ENCODE measurements at places on chromosomes 13 and 19.

GRCh38 chr13:97234236-97234635 is 12.1 kb downstream of the MBNL2 start:
- DNase-seq = no peak

DNA sequence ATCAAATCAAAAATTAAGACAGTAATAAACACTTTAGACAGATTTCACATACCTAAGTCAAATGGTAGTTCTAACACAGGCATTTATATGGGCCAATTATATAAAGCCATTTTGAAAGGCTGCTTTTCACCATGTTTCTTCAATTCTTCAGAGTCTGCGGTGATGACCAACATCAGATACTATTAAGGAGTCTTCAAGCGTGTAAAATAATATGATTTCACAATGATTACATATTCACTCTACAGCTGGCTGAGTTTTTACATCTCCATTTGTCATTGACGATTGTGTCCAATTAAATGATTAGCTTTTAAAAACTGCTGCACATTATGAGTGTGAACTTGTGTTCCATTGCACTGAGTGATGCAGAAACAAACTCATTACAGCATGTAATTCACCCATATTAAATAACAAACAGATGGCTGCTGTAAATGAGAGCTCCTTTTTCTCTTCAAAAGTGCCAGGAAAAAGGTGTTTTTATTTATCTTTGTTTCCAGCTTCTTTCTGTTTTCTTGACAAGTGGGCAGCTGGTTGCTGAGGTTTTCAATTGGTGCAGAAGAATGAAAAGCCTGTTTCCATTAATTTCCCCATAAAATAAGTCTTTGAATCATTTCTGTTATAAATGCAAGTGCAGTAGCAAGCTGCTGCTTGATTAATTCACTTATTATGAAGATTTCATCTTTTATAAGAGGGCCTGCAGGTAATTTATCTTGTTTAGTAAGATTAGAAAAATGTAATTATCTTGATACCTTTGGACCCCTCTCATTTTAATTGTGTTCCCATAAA is 676.1 kb upstream of the KLHL1 start:
- DNase-seq = no peak

DNA sequence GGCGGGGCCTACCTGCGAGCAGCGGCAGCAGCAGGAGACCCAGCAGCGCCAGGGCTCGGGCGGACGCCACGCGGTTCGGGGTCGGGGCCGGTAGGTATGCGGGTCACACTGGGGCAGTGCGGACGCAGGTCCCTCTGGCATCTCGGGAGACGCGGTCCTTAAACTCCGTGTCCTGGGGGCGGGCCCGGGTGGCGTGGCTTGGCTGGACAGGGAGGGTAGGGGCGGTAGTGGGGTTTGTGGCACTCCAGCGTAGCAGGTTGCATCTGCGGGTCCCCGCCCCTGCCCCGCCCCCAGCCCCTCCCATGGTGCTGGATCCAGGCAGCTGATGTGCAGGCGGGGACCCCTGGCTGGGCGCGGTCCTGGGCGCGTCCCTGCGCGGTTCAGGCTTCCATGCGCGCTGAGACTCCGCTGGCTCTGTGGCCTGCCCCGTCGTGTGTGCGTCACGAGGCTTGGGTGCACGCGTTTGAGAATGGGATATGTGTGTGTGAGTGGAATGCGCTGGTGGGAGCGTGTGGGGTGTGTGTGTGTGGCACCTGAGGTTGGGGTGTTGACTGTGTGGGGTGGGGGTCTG is 96.1 kb downstream of the WTIP start:
- no peak for DNase-seq

- peak; percentile 64 for DNase-seq
These were observed 1666.0 kb downstream of the EFNB2 start for GRCh38 chr13:104869501-104869900.

- DNase-seq = no peak
These were observed 57.8 kb downstream of the MBNL2 start for GRCh38 chr13:97279913-97280312.

- no peak for DNase-seq
These were observed 36.9 kb upstream of the STARD13 start for GRCh38 chr13:33322543-33322809.

- no peak for DNase-seq
These were observed 5.9 kb upstream of the SLC7A10 start for GRCh38 chr19:33231511-33231910.

DNA sequence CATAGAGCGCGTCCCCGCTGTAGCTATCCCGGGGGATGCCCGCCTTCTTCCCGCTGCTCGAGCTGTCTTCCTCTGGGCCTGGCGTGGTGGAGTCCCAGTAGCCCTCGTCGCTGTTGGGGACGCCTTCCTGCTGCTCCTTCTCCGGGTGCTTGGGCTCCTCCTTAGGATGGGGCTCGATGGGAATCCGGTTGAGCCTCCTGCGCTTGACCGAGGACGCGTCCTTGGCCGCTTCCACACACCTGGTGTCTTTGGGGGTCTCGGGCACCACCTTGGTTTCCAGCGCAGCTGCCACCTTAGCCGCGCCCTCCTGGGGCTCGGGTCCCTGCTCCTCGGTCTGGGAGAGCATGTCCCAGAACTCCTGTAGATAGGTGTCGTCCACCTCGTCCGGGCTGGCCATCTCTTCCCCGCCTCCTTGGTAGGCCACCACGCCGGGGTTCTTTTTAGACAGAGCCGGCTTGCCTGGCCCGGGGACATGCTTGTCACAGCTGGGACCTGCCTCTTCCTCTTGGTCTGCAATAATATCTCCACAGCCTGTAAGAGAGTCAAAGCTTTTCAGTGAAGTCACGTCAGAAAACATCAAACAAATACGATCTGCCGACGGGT is 2.0 kb downstream of the AMER2 start:
- DNase-seq = no peak

DNA sequence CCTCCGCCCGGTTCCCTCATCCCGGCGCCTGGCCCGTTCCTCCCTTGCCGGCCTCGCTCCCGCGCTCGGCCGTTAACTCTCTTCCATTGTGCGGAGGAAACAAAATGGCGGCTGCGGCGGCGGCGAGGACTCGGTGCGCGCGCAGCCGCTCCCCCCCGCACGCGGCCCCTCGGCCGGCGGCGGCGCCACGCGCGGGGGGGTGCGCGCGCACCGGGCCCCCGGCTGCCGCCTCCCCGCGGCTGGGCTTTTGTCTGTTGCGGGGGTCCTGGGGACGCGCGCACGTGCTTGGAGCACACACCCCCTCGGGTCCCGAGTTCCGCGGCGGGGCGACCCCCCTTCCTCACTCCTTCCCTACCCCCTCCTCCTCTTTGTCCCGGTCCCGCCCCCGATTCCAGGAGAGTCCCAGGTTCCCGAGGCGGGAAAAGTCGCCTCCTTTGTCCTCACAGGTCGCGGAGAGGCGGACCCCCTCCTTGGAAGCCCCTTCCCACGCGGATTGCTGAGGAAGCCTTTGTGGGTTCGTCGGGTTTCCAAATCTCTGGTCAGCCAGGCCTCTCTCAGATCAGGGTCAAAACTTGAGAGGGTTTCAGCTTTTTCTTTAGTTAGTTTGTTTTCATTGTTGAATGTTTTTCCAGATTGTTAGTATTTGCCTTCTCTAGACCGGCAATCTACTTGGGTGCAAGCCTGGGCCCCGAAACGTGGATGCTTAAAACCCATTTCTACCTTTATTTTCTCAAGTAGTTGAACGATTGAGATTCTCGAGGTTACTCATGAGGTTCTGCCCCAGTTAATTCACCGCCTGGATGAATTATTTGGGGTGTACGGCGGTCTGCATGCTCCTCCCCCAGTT is 687 bp downstream of the ILF3 start:
- no peak for DNase-seq

DNA sequence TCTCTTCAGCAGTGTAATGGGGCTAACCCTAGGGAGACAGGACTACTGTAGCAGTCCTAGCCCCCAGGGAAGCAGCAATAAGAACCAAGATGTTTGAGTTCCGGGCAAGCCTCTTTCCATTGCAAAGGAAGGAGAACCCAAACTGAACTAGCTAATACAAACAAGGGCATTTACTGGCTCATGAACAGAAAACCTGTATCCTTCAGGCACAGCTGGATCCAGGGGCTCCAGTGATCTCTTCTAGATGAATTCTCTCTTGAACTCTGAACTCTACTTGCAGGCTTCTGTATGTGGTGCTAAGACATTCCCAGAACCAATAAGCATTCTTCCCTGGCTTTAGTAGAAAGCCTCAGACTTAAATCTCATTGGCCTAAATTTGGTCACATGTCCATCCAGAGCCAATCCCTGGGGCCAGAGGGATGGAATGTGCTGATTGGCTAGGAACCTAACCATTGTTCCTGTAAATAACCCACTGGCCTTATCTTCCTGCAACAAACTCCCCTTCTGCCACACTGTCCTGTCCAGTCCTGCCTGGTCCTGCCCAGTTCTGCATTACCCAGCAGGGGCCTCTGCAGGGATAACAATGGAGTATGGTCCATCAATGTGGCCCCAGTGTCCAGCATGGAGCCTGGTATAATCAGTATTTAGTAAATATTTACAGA is 3.9 kb upstream of the PODNL1 start:
- DNase-seq = peak; percentile 6

GRCh38 chr19:35288331-35288730 is 3.6 kb upstream of the MAG start:
- DNase-seq = no peak

GRCh38 chr19:55016017-55016416 is 22.0 kb downstream of the GP6 start:
- DNase-seq = no peak

- DNase-seq = no peak
These were observed 732 bp downstream of the SELENOV start for GRCh38 chr19:39515551-39516191.

- peak; percentile 48 for DNase-seq
These were observed 28.1 kb downstream of the ZNF20 start for GRCh38 chr19:12111943-12112637.

GRCh38 chr13:27967736-27968315 is 1.3 kb downstream of the CDX2 start:
- no peak for DNase-seq

- DNase-seq = no peak
These were observed 2.8 kb upstream of the RAX2 start for GRCh38 chr19:3774621-3775373.

DNA sequence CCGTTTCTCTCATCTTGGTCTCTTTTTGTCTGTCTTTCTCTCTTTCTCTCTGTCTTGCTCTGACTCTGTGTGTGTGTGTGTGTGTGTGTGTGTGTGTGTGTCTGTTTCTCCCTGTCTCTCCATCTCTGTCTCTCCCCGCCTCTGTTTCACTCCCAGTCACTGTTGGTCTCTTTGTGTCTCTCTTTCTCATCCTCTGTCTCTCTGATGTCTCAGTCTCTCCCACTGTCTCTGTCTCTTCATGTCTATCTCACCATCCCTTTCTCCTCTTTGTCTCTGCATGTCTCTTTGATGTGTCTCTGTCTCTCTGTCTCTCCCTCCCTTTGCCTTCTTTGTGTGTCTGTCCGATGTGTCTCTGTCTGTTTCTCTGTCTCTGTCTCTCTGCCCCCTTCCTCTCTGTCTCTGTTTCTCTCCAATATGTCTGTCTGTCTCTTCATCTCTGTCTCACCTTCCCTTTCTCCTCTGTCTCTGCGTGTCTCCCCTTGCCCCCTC is 2.5 kb downstream of the NFIC start:
- no peak for DNase-seq

DNA sequence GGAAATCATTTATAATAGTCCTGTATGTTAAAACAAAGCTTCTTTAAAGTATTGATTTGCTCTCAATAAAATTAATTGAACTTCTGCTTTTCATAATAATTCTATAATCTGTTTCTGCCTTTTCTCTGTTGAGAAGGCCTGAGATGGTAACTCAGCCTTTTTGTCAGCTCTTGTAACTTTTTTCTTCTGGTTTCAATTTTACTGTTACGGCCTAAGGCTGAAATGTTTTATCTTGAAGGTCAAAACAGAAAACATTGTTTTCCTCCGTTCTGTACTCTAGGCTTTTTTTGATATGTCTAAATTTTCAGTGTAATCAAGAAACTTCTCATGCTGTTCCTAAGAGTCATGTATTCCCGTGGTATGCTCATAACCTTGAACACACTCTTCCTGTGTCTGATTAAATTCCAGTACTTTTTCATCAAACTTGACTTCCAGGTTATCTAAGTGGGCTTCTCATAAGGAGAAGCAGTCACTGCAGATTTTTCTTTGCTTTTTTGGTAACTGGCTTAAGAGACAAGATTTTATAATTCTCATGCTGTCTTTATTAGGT is 7.6 kb upstream of the NAXD start:
- DNase-seq = no peak

GRCh38 chr13:43089912-43090498 is 66.6 kb downstream of the DNAJC15 start:
- no peak for DNase-seq

DNA sequence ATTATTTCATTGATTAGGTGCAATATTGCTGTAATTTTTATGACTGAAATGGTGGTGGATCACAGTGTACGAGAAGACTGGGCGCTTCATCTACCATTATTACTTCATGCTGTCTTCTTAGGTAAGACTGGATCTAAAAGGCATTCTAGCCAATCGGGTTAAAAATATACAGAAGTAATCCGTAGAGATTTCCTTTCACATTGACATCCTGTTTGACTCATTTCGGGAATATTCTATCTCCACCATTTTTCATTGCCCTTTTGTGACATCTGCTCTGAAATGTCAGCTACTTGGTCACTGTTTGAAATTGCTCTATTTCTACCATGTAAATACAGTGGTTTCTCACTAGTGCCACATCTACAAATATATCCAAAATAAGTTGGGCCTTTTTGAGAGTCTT is 90.2 kb downstream of the ZAR1L start:
- DNase-seq = no peak

DNA sequence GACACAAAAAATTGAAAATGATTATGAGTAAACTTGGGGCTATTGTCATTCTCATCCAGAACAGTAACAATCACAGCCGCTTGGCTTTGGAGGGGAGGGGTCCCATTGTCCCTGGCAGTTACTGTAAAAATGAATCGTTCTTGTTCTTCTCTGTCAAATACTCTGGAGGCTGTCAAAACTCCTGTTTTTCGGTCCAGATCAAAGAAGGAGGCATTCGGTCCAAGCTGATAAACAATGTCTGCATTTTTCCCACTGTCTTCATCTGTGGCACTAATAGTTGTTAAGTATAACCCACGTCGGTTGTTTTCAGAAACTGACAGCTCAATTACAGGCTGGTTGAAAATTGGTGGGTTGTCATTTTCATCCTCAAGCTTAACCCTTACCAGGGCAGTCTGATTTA is 3.4 kb downstream of the PCDH9 start:
- no peak for DNase-seq

DNA sequence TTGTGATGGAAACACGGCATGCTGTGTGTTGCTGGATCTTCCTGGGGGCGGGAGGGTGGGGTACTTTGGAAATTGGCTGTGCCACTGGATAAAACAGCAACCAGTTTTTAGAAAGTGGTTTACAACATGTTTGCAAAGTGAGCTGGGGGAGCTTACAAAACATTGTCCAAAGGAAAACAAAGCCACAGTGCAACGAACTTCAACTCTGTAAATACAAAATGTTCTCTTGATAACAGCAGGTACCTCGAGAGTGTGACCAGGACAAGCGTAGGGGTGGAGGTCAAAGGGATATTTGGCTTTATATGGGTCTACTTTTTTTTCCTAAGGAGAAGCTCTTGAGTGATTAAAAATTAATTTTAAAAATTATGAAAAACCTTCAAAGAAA is 2.5 kb downstream of the IGSF23 start:
- no peak for DNase-seq

- peak; percentile 40 for DNase-seq
These were observed 38.6 kb upstream of the ITM2B start for GRCh38 chr13:48194379-48194754.

GRCh38 chr13:92976657-92977056 is 249.9 kb upstream of the GPC6 start:
- no peak for DNase-seq
